NCI-H1092 treated with DMSO at 0.1 percent for 48 hours (cell line): ENCODE measurements at places on chromosomes 3 and 15.

DNA sequence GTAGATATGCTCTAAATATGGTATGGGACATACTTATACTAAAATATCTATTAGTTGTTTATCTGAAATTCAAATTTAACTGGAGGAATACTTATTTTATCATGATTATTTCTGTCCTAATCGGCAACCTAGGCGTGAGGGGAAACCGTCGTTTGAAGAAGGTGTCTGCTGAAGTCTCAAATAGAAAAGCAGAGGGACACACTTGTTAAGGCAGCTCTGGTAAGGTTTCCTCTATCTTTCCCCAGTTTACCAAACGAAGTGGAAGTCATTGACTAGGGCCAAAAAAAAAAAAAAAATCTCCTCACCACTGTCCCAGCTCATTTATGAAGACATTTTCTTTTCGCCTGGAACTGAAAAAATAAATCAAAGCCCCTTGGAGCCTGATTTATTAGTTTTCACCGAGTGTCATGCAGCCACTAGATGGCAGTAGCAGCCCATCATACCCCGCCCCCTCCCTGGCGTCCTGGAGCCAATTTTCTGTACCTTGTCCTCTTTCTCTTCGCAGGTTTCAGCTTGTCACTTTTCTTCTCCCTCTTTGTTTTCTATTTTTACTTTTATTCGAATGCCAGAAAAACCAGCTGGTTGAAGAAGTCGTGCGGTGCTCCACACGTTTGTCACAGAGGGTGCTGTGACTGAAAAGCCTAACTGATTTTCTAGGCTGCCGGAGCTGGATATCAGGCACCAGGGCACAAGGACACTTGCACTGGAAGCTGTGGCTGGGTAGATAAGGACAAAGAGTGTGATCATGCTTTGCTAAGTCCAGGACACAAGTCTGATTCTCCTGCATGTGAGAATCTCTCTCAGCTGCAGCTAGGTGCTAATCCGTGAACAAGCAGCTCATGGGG, 238.7 kb downstream of the ZPLD1 start:
- DNase-seq = peak; percentile 24

GRCh38 chr3:195805181-195805580, 6.5 kb downstream of the MUC4 start:
- no peak for DNase-seq

DNA sequence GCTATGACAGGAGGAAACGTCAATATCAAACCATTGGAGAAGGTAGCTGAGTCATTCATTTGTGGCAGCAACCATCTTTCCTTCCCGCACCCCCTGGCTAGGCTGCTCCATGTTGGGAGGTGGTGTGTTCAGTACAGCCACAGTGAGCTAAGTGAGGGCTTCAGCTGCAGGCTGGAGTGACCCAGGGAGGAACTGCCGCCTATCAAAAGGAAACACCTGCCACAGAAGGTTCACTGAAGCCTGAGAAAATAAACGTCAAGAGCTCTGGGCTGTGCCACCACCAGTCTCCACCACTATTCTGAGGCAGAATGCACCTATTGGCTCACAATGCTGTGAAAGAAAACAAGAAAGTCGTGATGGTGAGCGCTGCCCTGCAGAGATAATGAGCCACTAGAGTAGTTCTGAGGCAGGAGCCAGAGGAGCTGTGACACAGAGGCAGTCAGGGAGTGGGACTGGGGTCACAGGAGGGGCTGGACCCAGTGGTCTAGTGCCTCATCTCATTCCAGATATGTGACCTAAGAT, 34.8 kb upstream of the CD47 start:
- DNase-seq = peak; percentile 90

- DNase-seq = peak; percentile 19
Observed at GRCh38 chr3:77513542-77513941, 473.6 kb downstream of the ROBO2 start.

GRCh38 chr3:159821110-159821509, 167.5 kb upstream of the IL12A start:
- DNase-seq = no peak

DNA sequence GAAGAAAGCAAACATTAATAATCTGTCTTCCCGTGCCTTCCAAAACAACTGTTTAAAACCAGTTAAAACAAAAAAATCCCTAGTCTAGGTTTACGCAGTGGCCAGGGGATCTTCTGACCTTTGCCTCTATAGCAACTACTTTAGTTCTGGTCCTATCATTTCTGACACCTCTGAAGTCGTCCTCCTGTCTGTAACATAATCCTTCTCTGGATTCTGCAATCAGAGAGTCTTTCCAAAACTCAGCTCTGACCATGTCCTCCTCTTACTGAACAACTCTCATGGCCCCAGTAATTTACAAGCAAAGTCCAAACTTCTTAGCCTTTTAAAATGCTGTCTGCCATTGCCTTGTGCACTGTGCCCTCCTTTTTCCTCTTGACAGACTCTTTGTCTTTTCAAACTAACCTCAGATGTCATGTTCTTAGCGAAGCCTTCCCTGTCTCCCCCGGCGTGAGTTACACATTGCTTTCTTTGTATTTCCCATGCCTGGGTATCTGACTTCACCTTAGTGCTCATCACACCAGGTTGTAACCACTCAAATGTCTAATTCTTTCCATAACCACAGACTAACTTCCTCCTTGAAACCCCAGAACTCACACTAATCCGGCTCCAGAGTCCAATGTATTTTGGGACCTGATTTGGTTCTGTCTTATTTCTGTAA, 105.2 kb upstream of the BNIP2 start:
- no peak for DNase-seq

DNA sequence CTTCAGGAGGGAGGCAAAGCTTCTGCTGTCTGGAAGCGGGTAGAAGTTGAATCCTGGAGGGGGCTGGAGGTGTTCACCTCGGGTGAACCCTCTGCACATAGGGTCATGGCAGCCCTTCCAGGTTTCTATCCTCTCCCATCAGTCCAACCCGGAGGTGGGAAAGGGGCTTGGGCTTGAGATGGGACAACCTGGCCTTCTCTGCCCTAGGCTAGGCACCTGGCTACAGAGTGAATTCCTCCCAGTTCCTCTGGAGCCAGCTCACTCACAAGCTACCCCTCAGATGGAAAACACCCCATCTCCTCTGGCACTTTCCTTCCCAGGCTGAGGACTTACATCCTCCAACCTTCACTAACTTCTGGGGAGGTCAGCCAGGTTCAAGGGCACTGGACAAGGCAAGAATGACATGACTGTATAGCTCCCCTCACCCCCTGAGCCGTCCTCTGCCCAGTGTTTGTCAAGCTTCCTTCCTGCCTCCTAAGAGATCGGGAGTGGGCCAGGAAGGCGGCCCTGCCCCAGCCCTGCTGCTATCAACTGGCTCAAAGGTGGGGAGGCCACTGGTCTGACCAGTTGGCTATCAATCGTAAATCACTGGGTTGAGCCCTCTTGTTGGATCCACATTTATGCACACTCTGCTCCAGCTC, 45.8 kb downstream of the KLF15 start:
- no peak for DNase-seq

DNA sequence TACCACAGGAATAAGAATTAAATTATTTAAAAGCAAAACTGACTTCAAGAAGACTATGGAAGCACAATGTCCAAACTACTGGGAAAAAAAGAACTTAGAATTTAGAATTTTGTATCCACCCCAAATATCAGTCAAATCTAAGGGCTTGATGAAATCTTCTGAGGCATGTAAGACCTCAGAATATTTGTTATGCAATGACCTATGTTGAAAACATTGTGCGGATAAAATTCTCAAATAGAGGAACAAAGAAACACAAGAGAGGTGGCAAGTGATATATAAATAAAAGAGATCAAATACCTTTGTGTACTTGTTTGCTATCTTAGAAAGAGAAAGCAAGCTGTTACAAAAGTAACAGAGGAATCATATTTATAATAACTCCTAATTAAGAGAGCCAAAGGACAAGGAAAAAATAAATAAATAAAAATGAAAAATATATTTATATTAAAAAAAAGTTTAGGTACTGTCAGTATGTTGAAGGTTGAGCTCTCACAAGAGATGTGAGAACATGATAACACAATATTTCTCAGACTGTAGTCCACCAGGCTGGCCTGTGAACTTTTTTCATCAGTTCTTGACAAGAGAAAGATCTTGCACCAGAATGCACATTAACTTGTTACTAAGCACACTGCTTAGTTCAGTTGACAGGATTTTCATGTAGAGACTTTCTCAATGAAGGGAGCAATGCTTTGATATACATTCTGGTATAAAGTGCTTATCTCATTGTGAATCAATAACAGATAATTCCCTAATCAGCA, 50.0 kb downstream of the CPA3 start:
- DNase-seq = no peak

GRCh38 chr3:109927161-109927560, 589.8 kb upstream of the DPPA4 start:
- DNase-seq = no peak

DNA sequence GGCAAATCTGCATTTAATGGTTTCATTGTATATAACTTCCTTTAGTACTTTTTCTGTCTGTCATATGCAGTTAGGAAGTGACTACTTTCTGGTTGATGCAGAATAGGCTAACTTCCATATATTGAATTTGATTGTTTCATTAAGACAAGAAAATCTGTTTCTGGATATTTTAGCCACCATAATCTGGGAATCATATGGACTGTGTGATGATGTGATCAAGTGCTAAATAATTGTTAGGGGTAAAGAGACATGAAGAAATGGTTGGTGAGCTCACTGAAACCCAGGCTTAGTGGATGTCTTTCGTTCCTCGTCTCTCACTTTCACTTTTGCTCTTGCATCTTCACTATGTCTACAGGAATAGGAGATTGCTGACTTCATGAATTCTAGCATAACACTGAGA, 3.5 kb upstream of the MNS1 start:
- no peak for DNase-seq

DNA sequence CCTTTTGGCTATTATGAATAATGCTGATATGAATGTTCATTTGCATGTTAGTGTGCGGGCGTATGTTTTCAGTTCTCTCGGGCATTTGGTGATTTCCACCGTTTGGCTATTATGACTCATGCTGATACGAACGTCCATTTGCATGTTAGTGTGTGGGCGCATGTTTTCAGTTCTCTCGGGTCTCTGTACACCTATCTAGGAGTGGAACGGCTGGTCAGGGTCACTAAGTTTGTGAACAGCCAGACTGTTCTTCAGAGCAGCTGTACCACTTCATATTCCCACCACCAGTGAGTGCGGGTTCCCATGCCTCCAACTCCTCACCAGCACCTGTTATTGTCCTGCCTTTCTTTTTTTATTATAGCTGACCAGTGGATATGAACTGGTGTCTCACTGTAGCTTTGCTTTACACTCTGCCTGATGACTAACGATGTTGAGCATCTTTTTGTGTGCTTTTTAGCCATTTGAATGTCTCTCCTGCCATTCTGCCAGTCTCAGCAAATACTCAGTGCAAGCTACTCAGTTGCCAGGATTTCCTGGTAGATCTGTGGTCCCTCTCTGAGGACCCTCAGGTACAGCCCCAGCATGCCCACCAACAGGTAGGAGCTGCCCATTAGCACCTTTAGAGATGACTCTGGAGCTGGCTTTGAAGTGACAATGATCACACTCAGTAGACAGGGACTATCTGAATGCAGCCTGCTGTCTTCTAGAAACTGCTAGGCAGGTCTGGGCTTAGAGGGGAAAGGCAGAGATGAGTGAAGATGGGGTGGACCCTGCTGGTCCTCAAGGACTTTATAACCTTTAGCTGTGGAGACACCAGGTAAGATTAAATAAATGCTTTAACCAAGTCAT, 141.1 kb downstream of the XXYLT1 start:
- DNase-seq = no peak
